ENCODE measurements at places on chromosomes 7 and 10.

DNA sequence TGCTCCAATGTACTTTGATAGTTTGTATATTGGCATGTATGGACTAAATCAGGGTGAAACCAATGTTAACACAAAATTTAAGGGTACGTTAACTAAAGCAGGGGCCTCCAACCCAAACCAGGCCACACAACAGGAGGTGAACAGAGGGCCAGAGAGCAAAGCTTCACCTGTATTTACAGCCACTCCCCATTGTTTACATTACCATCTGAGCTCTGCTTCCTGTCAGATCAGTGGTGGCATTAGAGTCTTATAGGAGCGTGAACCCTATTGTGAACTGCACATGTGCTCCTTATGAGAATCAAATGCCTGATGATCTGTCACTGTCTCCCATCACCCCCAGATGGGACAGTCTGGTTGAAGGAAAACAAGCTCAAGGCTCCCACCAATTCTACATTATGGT, 62.0 kb upstream of the SCIN start:
- no peak for DNase-seq

DNA sequence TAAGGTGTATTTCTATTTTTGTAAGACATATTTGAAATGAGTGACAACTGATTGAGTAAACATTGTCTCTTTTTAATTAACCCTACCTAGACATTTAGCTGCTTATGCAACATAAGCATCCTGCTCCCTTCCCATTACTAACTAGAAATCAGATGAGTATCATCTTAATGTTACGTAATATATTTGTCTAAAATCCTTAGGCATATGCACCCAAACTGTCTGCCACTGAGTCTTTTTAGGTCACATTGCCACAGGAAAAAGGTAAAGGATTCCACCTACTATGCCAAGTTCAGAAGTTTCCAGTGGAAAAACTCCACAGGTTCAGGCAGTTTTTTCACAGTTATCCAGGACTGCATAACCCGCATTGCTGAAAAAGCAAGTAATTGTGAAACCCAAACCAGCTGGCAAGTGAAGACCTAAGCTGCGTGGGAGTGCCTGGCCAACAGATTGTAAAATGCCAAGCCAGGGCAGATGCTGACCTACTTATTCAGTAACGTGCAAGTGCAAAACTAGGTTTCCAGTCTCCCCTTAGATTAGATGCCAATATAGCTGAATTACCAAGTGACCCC, 983.7 kb downstream of the GATA3 start:
- no peak for DNase-seq

DNA sequence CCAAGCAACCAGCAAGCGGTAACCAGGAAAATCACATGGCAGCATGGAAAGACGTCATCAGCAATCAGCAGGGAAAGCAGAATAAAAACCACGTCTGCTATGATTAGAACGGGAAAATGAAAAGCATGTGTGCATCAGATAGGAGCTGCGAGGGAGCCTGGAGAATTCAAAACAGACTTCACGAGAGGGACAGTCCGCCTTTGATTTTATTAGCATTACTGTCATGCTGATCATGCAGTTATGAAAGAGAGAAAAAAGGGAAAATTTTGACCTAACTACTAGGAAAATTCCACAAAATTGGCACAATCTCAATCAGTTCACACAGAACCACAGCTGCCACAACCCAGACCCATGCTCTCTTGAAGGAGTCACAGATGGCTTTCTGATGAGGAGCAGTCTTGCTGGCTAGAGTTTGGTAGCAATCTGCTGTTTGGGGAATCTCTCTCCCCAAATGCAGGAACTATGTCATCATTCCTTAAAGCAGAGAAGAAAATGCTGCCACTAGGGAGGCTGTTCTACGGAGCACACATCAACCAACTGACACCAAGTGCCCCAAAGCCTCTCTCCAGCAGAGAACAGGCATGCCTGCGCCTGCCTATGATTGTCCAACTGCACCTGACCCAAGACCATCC, 295.9 kb downstream of the TNS3 start:
- DNase-seq = no peak

DNA sequence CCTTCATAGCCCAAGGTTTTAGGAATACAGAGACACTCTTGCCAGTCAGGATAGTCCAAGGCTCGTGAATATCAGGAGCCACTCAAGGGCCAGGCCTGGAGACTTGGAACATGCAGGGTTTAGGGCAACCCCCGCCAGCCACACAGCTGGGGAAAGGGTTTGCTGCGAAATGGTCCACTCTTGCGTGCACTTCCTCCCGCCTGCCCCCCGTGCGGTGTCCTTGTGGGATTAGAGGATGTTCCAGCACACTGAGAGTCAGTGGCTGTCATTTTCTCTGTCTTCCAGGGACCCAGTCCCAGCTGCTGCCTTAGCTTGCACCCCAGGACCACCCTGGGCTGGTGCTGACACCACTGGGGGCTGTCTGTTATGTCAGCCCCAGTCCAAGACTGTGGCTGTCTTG, 38.5 kb downstream of the POR start:
- DNase-seq = no peak

DNA sequence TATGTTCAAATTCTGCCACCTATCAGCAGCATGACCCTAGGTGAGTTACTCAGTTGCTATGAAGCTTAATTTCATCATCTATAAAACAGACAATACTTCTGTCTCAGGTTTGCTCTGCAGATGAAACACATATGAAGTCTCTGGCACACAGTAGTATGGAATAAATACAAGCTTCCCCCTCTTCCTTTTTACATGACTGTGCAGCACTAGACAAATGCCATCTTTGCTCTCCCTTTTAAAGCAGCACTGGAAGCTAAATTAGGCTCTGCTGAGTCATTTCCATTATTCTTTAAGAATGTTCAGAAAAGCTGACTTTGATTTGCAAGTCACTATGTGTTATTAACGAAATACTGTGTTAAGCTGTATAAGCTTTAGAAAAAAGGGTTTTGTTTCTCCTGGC, 40.7 kb upstream of the ANAPC16 start:
- no peak for DNase-seq

DNA sequence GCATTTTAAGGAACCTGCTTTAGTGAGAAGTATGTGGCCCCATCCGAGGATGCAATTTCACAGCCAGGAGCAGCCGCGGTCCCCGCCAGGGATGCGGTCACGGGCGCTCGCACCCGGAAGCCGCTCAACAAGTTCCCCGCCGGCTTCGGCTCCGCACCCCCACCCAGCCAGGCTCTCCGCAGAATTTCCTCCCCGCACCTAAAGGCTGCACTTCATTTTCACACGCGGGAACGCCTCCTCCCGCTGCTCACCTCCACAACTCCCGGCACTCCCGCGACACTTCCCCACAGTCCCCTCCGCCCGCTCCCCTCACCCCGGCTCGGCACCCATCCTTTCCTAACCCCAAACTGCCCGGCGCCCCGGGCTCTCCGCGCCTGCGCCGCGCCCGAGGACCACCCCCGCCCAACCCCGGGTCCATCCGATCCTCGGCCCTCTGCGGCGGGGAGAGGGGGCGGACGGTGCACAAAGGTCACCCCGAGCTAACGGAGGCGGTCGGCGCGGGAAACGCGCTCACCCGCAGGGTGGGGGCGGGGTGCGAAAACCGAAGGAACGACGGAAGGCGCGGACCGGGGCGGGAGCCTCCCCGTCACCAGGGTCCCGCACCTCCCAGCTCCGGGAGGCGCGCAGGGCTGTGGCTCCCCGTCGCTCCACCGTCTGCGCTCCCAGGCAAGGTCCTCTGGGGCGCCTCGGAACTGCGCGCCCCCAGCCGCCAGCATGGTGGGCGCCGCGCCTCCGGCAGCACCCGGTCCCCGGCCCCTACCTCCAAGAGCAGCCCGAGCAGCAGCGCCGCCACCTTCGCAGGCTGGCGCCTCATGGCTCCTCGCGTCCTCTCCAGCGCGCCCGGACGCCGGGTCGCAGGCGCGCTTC, 558 bp downstream of the VOPP1 start:
- DNase-seq = no peak

GRCh38 chr10:109215291-109216075, 707.8 kb downstream of the XPNPEP1 start:
- no peak for DNase-seq

- DNase-seq = no peak
Measured at GRCh38 chr7:30662431-30662939, 19.8 kb downstream of the CRHR2 start.

DNA sequence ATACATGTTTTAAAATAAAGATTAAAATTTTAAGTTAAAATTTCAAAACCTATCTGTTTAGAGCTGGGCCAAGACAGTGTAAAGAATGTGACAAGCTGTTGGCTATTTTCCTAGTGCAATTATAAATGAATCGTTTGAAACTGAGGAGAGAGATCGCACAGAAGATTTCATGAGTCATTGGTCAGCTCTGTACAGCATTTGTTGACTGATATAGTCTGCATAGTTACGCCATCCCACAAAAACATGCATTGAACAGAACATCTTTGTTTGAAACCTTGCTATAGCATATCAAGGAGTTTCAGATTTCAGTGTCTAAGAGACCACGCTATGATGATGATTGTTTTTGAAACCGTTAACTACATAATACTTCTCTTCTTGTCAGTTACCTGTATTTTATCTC, 1.3 kb upstream of the C10orf67 start:
- DNase-seq = no peak

- no peak for DNase-seq
Measured at GRCh38 chr10:122981066-122981464, 864 bp downstream of the PSTK start.

GRCh38 chr10:117136391-117136975, 1.6 kb downstream of the VAX1 start:
- DNase-seq = no peak

GRCh38 chr7:5692112-5692844, 89.2 kb downstream of the RNF216 start:
- no peak for DNase-seq

DNA sequence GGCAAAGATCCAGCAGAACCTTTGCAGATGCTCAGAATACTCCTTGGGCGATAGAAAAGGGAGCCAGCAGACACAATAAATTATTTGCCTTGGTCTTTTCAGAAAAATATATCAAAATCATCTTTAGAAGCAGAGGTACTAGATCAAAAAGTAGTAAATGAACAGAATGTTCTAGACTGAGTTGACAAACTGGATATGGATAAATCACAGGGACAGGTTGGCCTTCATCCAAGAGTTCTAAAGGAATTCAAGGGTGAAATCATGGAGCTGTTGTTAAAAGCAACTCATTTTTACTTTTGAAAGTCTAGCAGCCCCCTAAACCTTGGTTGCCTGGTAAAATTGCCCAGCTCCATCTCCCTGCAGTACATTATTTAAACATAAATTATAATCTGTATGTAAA, 99.1 kb downstream of the PLCE1 start:
- DNase-seq = no peak

DNA sequence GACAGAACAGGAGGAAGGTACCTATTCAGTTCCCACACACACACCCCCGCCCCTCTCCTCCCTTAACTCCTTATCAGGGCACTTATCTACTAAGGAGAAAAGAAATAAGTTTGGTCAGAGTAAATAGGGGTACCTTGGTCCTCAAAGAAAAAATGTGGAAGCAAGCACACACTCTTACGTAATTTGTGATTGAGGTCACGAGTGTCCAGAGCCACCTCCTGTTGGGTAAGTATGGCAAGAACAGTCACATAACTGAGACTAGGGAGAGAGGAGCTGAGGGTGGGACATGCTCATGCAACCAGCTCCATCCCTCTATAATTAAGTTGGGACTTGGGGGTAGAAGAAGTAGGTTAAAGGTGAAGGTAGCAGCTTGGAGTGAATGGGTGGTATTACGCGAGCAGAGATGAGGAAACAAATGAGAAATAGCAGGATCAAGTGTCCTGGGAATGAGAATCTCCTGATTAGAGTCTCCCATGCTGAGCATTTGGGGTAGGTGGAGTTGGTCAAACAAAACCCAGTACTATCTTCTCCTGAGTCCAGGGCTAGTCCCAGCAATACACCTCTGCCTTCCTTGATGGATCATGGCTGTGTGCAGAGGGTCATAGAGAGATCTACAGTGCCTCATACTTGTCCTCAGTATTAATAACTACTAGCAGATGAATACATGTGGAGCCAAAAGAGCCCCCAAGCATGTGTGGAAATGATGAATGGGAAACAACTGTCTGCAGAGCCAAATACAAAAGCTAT, 77.1 kb downstream of the GSAP start:
- no peak for DNase-seq

DNA sequence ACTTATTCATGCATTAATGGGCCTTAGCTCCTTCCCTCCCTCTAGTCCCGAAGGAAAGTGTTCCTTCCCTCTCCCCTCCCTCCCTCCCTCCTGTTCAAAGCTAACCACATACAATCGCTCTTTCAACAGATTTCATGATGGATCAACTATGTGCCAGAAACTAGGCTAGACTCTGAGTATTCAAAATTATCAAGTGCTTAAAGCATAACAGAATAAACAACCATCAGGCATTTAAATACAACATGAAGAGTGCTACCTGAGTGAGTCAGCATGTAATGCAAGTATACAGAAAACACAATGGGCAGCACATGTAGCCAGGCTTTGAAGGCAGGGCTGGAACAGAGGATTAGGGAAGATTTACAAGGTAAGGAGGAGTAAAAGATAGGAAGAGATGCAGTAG, 11.3 kb downstream of the CHCHD3 start:
- no peak for DNase-seq

DNA sequence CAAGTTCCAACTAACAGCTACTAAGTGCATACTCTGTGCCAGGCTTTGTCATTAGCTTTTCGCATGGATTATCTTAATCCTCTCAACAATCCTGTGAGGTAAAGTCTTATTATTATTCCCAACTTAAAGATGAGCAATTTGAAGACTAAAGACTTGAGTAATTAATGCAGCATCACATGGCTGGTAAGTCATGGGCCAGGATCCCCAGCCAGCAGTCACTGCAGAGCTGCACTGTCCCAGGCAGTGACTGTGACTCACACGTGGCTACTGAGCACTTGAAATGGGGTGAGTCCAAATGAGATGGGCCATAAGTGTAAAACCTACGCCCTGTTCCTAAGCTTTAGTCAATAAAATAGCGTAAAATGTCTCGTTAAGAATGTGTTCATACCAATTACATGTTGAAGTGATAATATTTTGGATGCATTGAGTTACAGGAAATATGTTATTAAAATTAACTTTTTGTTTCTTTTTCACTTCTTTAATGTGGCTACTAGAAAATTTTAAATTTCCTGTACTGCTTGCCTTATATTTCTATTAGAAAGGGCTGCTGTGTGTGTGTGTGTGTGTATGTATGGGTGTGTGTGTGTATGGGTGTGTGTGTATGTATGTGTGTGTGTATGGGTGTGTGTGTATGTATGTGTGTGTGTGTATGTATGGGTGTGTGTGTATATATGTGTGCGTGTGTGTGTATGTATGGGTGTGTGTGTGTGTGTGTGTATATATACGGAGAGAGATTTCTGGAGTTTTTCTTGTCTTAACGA, 756.3 kb downstream of the AUTS2 start:
- DNase-seq = no peak

DNA sequence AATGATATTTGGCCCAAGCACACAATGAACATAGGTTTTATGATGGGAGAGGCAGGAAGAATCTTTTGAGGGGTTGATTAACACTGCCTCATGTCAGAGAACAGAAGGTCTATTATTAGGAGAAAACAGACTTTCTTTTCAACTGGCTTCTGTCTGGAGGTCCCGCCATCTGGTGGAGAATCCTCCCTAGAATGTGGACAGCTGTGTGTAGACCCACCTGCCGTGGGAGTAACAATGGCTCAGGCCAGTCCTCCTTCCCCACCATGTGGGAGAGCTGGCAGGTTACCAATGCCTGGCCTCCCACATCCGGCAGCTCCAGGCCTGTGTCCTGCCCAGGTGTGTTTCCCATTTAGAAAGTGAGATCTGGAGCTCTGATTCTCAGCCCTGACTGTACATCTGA, 70.4 kb upstream of the AOAH start:
- DNase-seq = no peak

Measured in esophagus squamous epithelium (tissue), 5 donors.